ENCODE measurements at places on chromosomes 2 and 18.

- DNase-seq = no peak
Observed at GRCh38 chr2:85042330-85042729, 71.4 kb downstream of the KCMF1 start.

GRCh38 chr18:70333757-70334156, 44.9 kb downstream of the SOCS6 start:
- no peak for DNase-seq

DNA sequence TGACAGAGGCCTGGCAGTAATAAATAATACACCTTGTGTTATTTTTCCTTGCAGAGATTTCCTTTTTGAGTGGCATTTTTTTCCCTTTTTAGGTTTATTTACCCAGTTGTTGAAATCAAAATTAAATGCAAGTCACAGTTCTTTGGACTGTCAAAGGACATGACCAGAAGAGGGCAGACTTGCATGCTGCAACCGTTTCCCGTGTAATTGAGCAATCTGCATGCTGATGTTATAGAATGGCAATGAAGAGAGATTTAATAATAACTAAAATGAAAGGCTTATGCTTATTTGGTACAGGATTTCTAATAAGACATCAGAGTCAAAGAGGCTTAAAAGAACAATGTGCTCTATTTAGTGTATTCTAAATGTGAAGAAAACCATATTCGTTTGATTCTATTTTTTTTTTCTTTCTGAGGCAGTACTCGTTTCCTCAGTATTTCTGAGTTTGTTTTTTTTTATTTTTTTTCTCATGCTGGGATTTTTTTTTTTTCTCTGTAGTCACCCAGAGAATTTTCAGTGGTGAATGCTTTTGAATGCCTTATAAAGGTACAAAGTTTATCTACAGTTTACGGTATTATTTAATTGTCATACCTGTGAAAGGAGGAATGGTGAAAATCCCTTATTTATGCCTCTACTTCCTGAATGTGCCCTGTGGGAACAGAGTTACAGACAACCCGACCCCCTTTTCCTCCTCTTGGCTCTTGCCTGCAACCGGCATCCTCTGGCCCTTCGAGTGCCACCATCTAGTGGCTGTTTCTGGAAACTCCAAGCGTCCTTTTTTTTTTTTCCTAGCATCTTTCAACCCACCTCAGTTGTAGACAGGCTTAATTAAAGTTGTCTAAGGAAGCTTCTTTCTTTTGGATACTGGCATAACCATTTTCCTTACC, 368.5 kb downstream of the LRRTM1 start:
- peak; percentile 67 for DNase-seq

DNA sequence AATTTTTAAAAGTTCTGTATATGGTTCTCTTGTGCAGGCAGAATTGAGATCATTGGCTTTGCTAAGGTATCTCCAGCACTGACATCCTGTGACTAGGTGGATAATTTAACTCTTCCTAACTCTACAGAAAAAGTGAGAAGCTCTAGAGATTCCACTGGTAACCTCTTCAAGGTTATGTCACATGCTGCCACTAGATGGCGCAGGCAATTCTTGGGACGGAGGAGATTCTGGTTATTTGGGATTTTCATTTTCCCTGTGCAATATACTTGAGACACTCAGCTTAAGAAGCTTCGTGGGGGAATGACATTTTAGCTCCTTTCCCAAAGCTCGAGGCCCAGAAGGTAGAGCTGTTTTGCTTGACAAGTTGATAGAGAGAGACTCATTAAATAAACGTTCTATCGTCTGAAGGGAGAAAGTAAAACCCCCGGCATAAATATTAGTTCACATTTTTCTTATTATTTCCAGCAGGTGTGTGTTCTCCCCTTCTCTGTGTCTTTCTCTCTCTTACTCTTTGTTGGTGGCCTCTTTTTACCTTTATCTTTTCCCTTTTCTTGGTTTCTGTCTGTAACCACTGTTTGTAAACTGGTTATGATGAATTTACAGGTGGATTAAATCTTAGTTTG, 26.6 kb upstream of the LANCL1 start:
- DNase-seq = peak; percentile 60

- no peak for DNase-seq
Observed at GRCh38 chr2:191026377-191026776, 12.4 kb upstream of the STAT1 start.

GRCh38 chr2:20676353-20677215, 9.6 kb downstream of the GDF7 start:
- DNase-seq = no peak

- no peak for DNase-seq
Observed at GRCh38 chr2:69062307-69062962, 49.5 kb downstream of the ANTXR1 start.

DNA sequence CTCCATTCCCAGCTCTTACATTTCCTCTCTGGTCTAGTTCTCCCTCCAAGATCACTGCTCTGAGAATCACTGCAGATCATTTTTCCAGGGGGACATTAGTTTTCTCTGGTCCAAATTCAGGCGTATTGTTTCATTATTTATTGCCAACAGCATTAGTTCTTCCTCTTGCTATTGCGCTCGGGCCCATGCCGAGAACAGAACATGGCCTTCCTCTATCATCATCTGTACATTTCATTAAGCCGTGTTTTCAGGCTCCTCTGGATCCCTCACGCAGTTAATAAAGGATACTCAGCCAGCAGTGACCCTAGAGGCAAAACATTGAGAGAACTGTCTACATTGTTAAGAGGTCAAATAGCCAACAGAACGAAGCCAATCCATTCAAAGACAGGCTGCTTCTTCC, 63.9 kb downstream of the CCBE1 start:
- no peak for DNase-seq

- DNase-seq = no peak
Observed at GRCh38 chr2:191597186-191597751, 80.7 kb upstream of the NABP1 start.

DNA sequence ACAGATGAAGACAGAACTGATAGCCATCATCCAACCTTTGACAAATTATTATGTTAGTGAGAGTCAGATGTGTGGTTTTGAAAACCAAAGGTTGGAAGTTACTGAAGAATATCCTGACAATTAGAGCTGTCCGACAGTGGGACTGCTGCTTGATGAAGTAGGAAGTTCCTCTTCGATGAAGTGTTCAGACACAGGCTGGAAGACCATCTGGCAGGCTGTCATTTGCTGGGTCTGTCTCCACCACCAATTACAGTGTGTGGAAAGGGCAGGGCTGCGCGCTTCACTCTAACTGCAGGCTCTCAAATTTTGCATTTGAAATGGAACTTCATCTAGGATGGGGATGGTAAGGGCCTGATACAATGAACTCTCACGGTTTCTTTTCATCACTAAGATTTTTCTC, 313.8 kb downstream of the PIK3C3 start:
- no peak for DNase-seq

- DNase-seq = peak; percentile 61
Observed at GRCh38 chr2:230007931-230008707, 60.6 kb downstream of the SLC16A14 start.

- no peak for DNase-seq
Observed at GRCh38 chr2:60391649-60392375, 161.6 kb downstream of the BCL11A start.

DNA sequence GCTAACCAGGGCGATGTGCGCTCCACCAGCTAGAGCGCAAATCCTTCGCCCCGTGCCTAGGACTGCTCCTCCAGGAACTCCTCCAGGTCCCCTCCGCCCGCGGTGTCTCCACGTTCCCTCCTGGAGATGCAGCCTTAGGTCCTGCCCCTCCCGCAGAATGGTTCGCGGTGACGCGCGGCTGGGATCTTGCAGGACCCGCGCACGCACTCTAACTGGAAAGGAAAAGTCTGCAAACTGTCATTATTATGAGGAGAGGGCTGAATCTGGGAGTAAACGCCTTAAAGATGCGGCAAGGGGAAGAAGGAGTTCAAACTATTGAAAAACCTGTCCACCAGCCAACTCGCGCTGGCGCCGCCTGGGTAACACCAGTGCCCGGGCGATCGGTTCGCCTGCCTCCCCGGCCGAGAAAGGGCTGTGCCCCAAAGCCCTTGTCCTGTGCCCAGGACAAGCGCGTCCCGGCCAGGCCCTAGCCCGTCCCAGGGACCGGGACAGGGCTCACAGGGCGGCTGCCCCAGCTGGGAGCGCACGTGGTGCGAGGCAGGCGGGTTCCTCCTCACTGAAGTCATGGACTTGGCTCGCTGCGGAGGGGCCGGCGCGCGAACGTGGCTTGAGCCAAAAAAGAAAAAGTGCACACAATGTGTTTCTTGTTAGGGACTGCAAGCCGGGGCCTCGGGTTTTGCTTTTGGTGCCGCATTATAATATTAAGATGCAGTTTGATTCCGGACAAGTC, 5.5 kb upstream of the ID2 start:
- DNase-seq = no peak

DNA sequence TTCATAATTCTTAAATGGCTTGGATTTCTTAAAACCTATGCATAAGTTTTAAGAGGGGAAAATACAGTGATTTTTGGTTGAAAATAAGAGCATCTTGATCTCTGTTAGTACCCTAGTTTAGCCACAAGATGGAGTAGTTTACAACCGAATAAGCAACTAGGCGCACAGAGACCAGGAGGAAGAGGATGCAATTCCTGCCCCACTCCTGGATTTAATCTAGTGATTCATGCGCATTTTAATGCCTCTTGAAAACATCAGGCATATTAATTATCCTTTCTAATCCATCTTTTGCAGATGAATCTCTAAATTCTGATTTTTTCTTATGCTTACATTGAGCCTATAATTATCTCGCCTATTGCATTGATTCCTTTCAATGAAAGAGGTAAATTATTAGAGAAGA, 76.7 kb downstream of the MRPS9 start:
- DNase-seq = peak; percentile 28

GRCh38 chr18:7847357-7848053, 280.4 kb downstream of the PTPRM start:
- no peak for DNase-seq

DNA sequence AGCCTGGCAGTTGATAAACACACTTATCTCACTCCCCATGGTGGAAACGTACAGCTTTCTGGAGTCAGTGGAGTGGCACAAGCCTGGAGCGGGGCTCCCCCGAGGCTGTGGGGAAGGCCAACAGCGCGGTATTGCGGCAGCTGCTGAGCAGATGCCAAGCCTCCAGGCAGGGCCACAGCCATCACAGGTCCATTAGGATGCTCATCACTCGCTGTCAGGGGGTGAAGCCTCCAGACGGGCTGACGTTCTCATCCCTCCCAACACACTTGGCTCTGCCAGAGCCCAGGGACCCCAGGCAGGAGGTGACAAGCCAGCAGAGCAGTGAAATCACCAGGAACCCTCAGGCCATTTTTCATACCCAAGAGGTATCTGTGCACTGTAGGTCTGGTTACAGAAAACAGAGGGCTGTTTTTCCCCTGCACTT, 529.2 kb upstream of the KLHL29 start:
- DNase-seq = no peak

DNA sequence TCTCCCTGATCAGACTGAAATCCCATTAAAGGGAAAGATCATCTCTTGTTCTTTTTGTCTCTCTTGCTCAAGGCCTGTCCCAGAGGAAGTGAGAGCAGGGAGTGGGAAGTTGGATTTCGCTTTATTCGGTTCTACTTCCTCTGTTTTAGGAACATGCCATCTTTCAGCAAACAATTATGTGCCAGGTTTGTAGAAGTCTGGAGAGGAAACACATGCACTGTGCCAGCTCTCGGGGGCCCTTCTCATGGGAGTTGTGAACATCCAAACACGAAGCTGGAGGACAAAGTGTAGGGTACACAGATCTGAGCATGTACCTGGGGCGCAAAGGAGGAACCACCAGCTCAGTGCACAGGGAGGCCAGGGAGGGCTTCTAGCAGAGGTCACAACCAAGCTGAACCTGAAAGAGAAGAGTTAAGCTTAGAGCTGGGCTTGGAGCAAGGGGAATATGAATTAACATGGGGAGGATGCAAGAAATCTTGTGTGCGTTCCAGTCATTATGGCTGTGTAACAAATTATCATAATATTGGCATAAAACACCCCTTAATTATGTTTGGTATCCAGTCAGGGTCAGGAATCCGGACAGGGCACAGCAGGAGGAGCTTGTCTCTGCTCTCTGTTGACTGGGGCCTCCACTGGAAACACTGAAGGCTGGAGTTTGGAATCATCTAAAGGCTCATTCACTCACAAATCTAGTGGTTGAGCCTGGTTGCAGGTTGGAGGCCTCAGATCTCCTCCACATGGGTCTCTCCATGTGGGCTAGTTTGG, 128.6 kb downstream of the ZFP36L2 start:
- DNase-seq = no peak

DNA sequence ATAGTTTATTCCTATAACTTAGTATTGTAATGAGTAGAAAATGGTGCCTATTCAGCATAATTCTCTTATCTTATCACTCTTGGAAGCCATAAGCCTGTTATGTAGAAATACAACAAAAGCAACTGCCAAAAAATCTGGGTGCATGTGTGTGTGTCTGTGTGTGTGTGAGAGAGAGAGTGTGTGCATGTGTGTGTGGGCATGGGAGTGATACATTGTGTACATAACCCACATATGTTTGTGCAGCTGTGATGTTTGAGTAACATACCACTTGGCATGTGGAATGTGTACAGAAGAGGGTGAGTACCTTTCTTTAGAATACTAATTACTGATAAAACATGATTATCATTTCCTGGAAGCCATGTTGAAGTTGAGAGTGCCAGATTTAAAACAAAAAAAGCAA, 642.3 kb upstream of the SYT4 start:
- no peak for DNase-seq

DNA sequence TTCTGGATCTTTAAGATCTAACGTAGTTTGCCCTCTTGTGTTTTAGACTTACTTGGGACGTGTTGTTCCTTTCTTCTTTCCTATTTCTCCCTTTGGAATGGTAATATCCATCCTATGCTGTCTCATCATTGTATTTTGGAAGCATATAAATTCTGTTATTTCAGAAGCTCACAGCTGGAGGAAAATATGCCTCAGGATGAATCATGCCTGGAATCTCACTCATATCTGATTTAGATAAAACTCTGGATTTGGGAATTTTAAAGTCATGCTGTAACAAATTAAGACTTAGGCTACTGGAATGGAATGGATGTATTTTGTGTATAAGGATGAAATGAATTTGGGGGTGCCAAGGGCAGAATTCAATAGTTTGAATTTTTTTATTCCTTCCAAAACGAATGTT, 245.2 kb upstream of the GULP1 start:
- DNase-seq = no peak

DNA sequence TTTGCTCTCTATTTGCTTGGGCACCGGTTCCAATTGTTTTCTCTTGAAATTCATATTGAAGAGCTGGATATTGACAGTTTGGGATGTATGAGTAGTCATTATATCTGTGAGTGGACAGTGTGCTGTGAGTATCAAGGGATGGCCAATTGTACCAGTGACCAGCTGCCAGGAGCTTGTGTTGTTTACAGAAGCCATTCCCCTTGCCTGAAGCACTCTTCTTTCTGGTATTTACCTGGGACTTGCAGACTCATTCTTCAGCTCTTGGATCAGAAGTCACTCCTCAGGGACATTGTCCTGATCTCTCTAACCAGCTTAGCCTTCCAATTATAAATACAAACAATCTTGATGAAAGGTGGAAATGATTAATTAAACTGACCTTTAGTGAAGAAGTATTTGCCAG, 438.3 kb upstream of the LRATD1 start:
- no peak for DNase-seq

Measured in SK-N-MC (cell line).